ENCODE measurements at places on chromosomes 5 and 9.

GRCh38 chr5:59956130-59956783 lies 62.7 kb upstream of the PDE4D start:
- no peak for DNase-seq

DNA sequence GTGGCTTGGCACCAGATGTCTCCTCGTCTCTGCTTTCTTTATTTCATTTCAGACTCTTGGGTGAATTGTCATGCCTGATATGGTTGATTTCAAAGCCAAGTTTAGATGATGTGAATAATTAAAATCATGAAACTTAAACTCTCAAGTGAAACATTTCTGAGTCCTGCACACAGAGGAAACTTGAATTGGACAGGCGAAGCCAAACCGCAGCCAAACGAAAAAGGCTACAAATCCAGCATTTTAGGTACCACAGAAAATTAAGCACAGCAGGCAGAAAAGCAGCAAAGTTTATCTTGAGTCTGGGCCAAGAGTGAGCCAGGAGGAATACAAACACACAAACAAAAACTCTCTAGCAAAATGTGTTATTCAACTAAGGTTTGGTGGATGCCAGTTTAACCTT lies 659.8 kb upstream of the KLF4 start:
- DNase-seq: no peak

- DNase-seq: no peak
These were observed 491 bp downstream of the APC start for GRCh38 chr5:112738191-112738560.

DNA sequence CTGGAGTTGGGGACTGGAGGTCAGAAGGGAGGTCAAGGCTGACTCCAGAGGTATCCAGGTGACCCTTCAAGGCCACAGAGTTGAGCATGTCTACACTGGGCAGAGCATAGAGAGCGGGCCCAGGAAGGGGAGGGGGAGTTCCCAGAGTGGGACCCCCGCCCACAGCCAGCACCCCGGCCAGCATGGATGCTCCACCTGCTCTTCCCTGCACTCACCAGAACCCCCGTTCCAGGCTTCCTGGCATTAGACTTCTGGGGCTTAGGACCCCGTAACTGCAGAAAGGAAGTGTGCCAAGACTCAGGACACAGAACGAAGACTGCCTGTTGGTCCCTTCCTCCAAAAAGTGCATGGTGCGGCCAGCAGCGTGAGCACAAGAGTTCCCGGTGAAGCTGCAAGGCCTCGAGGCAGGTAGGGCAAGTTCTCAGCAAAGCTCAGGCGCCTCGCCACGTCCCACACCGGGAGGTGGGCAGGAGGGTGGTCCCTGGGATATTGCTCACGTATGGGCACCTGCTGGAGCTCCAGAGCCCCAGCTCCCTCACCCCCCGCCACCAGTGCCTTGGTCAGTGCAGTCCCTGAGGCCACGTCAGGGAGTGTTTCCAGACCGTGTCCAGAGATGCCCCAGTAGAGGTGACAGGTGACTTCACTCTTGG lies 13.8 kb downstream of the ABO start:
- no peak for DNase-seq

GRCh38 chr5:41122459-41122858 lies 51.3 kb upstream of the MROH2B start:
- no peak for DNase-seq

DNA sequence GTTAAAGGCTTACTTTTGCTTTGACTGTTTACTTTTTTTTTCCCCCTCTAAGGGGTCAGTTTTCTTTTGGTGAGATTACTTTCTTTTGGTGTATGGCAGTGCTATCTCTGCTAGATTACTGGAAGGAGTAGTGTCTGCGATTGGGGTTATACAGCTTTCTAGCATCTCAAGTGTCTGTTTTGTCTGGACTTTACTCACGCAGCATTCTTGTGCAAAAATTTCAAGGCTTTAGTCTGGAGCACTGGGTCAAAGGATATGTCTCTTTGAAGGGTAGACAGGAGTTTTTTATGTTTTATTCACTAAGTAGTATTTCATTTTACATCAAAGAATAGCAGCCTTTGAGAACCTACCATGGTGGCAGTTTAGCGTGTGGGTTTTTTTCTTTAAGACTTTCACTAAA lies 52.6 kb downstream of the NDUFS4 start:
- DNase-seq: no peak

DNA sequence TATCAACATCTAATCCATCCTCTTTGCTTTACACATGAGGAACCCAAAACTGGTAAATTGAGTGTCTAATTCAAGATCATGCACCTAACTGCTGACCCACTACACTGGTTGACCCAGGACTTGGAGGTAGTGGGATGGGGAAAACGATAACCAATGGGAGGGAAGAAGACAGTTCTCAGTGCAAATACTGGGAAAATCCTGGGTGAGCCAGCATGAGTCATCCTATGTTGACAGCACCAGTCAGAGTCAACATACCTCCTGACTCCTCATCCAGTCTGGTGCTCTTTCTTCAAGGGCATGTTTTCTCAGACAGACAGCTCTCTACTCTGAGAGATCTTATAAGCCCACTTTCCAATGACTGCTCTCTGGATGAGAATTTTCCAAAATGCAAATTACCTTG lies 232.8 kb upstream of the PTGER4 start:
- DNase-seq: peak; percentile 65

- no peak for DNase-seq
These were observed 146.4 kb upstream of the SHB start for GRCh38 chr9:38215465-38215864.

DNA sequence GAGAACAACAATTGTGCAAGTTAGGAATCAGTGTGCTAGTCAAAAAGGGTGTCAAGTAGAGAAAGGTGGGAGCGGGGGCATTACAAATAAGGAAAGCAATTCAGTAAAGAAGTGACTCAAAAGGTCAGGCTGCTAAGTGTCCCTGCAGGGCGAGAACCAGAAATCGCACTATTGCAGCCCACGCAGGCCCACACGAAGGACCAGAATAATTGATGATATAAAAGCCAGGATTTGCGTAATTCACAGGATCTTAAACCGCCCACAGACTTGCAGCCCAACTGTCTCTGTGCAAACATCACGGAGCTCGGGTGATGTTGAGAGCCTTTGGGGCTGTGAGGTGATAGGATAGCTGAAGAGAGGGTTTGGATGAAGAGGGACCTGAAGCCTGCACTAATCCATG lies 349.0 kb downstream of the BRINP1 start:
- no peak for DNase-seq

- no peak for DNase-seq
These were observed 303.5 kb upstream of the ST8SIA4 start for GRCh38 chr5:101206534-101206933.

GRCh38 chr5:56480078-56480704 lies 247.1 kb upstream of the ANKRD55 start:
- DNase-seq: no peak

All from HTR-8/SVneo (cell line).